Tongue (tissue), 3 donors: ENCODE measurements at places on chromosomes 6 and 20. TPM values are rescaled to one million over a fixed set of nuclear protein-coding genes. Genes with fewer than 3 reads are reported as not detected.

- DNase-seq = no peak
These were observed 112.1 kb upstream of the ASF1A start for GRCh38 chr6:118781897-118782296.

DNA sequence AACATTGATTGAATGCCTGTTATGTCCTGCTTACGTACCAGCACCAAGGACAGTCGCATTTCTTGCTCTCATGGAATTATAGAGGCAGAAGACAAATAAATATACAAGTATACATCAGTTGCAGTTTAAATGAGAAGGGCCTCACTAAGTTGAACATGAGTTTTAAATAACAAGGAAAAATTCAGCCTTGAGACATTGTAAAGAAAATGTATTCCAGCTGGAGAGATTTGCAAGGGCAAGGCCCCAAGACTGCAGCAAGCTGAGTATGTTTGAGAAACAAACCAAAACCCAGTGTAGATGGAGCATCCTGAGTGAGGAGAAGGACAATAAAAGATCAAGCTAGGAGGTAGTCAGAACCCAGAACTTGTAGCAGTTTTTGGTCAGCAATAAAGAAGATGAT is 123.2 kb upstream of the BMP5 start:
- DNase-seq = no peak

The ACSS1 gene
- total RNA-seq = 21.3 TPM

The PRSS16 gene
- total RNA-seq = 1.6 TPM

- DNase-seq = no peak
These were observed 580.7 kb downstream of the RFPL4B start for GRCh38 chr6:112927641-112928320.
